ENCODE measurements at places on chromosomes 7 and 10.

- no peak for DNase-seq
Measured at GRCh38 chr7:87475359-87476178, at the start of gene ABCB4. TSS of gene ABCB4 (minus strand) at chr7:87475680. CDS start at chr7:87475465, 215 bp downstream.

DNA sequence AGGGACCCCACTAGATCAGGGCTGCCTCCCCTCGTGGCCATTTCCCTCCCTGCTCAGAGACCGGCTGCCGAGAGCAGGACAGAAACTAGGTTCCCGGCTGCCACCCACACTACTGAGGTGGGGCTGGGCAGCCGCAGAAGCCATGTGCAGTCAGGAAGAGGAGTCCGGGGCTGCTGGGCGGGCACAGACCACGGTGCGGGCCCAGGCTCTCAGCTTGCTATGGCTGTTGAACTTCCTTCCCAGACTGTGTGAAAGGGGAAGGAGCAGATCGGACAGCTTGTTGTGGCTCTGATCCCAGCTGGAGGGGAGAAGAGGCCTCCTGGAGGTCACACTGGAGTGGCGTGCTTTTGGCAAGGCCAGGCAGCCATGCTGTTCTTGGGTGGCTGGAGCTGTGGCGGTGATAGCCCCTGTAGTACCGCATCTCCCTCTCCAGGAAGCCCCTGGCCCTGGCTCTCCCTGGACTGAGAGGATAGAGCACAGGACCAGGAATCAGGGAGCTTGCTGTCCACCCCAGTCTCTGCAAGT, 56.8 kb downstream of the HK1 start:
- DNase-seq: no peak

DNA sequence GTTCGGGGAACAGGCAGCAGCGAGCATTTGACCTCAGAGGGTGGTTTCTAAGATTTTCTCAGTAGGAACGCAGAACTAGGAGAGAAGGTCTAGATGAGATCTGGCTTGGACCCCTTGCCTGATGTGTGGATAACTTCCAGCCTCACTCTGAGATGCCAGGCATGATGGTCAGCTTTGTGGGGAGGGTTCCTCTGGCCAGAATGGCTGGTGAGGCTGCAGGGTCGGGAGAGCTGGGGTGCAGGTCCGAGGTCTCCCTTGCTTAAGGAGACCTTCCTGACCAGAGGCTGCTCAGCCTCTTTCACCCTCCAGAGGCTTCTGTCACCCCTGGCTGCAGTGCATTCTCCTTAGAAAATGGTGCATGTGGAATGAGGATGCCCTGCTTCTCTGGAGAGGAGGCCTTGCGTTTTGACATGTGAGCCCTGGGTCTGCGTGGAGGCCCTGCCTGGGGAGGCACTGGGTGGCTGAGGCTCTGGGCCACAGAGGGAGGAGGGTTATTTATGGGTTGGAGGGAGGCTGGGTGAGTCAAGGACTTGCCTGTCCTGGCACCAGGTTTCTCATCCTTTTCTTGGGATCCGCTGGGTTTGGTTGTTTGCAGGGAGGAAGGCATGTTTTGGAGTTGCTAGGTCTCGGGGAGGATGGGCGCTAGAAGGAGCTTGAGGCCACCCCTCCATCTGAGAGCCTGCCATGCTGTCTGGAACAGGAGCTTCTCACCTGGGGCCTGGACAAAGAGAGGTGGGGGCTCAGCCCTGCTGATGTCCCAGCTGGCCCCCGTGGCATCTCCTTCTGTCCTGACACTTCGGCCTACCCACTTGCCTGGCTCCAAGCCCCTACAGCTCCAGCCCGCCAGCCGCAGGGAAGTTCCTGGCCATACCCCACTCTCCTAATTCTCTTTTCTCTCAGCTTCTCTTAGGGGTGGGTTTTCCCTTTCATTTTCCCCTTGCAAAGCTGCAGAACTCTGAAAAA, 3.9 kb downstream of the FAM241B start:
- DNase-seq: no peak

GRCh38 chr10:34109952-34110702, 705.0 kb downstream of the PARD3 start:
- no peak for DNase-seq

DNA sequence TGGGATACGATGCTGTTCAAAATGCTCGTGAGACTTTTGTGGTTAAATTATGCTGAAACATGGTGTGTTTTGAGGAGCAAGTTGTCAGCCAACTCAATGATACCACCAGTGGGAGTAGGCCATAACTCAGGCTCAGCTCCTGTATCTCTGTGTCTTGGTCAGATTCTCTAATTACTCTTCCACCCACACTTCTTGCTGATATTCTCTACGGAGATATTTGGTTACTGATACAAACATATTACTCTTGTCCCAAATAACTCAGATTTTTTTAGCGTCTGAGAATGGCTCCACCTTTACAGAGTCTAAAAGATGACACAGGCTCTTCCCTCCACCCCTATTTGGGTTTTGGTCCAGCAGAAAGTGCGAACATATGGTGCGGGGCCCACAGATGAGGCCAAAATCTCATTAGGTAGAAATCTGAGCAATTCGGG, 168.9 kb downstream of the PKD1L1 start:
- DNase-seq: no peak

GRCh38 chr10:122988501-122988900, 8.3 kb downstream of the PSTK start:
- DNase-seq: no peak

DNA sequence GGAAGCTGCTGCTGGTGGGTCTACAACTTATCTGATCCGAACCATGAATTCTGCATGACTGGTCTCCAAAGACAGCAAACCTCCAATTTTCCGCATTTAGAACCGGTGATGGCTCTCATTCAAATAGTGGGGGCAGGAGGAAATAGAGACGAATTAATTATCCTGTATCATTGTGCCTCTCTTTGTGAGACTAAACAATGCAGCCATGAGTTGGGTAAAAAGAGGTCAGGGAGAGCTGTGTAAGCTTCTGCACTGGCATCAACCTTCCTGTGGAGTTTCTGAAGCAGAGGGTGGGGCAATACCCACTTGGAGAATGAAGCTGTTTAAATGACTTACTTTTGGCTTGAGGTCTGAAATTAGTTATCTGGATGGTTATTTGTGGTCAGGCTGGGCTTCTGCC, 266.4 kb downstream of the SORCS3 start:
- DNase-seq: no peak

- DNase-seq: no peak
Measured at GRCh38 chr10:43203448-43204041, 63.3 kb downstream of the RASGEF1A start.

DNA sequence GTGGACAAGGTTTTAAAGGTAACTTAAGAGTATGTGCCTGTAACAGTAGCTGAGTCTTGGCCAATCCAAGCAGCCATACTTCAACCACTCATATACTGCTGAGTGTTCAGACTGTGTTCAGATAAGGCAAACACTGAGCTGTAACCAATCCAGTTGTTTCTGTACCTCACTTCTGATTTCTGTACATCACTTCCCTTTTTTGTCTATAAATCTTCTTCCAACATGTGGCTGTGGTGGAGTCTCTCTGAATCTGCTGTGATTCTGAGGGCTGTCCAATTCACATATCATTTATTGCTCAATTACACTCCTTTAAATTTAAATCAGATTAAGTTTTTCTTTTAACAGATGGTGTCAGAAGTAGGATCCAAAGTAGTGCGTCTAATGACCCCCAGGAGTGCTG, 149.5 kb upstream of the PHF14 start:
- no peak for DNase-seq

DNA sequence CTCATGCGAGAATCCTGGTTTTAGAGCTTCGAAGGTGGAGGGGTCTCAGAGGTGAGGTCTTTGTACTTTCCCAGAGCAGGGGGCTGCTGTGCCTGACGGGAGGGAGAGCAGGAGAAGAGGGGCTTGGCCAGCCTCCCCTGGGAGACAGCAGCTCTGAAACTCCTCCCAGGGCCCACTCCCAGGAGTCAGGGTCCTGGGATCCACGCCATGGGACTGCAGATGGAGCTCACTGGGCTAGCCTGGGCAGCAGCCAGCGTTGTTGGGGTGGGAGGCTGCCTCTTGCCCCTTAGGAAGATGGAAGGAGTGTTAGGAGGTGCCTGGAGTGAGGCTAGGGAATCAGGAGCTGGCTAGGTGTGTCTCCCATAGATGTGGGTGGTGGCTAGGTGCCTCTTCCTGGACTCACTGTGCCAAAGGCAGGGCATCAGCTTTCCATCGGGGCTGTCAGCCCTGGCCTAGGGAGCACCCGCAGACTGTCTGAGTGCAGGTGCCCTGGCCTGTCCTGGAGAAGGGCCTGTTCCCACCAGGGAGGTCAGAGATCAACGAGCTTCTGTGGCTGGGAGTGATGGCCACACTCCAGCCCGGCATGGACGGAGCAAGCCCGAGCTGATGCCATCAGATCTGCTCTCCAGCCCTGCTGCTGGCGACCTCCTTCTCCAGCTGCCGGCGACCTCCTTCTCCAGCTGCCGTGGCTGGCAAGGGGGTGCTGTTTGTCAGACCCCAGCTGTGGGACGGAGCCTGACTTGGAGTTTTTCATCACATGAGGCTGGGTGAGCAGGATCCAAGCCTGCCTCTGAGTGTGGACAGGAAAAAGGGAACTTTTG, 111.3 kb downstream of the PTPN20 start:
- DNase-seq: no peak

- no peak for DNase-seq
Measured at GRCh38 chr7:147509541-147510200, 1080.9 kb upstream of the C7orf33 start.

GRCh38 chr7:138556771-138557484, 96.9 kb downstream of the TRIM24 start:
- no peak for DNase-seq

DNA sequence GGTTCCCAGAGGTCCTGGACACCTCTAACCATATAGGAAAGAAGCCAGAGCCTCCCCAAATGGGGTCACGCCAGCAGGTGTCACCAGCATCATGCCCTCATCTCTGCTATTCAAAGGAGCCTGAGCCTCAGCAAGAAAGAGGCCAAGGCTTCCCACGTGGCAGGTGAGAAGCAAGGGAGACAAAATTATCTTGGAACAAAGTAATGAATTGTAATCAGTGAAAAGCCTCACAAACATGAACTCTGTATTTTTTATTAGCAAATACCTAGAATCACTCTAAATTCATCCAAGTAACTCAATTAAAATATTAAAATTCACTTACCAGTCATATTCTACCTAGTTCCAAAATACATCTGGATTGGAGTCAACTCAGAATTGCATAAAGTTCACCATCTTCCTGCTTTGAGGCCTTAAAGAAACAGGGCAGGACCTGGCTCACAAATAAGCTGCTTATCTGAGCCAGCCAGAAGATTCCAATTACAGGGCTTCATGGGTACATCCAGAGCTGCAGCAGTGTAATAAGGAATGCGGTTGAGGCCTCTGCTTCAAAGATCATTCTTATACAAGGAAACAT, 68.7 kb downstream of the SGMS1 start:
- no peak for DNase-seq

DNA sequence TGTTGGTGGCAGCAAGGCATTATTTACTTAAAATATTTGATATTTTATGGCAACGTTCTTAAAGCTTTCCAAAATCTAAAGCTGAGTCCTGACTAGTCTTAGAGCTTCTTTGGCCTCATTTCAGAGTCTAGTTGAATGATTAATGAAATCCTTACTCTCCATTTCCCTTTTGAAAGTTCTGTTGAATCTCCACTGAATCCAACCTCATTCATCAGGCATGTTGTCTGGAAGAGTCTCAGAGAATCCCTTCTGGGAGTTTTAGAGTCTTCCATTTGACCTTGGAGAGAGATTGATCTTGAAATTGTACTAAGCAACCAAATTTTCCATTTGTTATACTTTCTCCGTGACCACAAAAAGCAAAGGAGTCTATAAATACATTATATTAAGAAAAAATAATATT, 198.5 kb upstream of the TMEM196 start:
- DNase-seq: no peak

DNA sequence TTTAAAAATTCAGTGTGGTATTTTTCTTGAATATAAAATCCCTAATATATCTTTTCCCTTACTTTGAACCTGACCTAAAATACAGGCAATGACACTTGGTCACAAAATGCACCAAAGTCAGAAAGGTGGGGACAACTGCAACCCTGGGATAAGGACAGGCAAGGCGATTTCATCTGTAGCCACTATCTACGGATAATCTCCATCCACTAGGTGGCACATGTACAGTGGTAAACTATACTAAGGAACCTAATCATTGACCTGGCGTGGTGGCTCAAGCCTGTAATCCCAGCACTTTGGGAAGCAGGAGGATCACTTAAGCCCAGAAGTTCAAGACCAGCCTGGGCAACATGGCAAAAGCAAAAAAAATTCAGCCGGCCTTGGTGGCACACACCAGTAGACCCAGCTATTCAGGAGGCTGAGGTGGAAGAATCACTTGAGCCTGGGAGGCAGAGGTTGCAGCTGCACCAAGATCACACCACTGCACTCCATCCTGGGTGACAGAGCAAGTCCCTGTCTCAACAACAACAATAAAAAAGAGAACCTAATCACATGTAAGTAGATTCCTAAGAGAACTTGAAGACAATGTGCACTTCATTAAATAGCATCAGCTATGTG, 98.9 kb downstream of the KMT2C start:
- DNase-seq: no peak

DNA sequence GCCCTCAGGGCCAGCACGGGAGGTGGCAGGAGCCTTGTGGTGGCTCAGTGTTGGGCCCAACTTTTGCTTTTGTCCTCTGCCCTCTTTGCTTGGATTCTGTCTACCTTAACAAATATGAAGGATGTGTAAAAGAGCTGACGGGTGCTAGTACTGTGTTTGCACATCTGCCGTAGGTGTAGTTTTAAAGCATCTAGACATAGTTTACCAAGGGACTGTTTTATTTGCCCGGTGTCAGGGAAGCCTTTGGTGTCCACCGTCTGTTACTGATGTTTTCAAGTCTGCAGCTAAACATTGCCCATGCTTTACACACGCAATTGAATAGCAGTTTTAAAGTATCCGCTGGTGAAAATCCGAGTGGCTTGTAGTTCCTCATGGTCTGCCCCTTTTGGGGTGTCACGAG, 87.8 kb downstream of the DYNC2I1 start:
- no peak for DNase-seq

Data from stimulated activated CD4-positive, alpha-beta T cell treated with anti-CD3 and anti-CD28 coated beads, Interleukin-2, amount 100 ng/mL, for 48 hours (primary cell).